ENCODE measurements at places on chromosomes 13 and 19. TPM values are rescaled to one million over a fixed set of nuclear protein-coding genes. Genes with fewer than 3 reads are reported as not detected.

CGB1 gene
- total RNA-seq, result 0.76 TPM

CFAP97D2 gene
- not detected for total RNA-seq

- no peak for DNase-seq
Measured at GRCh38 chr19:7441468-7442146, 47.2 kb downstream of the PEX11G start.

DNA sequence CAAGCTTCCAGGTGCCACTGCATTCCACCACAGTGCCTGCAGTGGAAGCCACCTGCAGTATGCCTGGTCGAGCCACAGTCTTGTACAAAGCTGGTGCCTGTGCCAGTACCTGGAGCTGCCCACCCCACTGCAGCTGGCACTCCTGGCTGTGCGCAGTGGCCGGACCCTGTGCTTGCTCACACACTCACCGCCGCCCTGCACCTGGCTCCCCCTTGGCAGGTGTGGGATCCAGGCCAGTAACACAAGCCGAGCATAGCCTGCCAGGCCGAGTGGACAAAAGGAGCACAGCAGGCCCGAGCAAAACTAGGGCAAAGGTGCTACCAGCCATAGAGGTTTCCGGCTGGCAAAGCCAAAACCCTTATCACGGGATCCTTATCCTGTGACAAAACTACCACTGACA lies 18.5 kb downstream of the UGGT2 start:
- no peak for DNase-seq

DNA sequence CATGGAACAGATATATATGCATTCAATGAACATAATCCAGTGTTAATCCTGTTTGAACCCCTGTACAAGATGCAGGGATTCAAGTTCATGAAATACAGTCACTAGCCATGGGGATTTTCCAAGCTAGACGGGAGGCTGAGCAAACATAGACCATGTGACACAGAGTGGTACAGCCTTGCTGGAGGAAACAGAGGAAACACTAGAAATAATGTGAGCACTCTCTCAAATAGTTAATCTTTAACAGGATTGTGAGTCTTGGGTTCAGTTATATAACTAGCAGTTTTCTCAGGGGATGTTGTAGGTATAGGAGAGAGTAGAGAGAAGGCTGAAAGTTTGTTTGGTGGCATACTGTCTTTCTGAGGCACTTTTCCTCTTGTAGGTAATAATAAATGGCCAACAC lies 13.9 kb upstream of the LGALS16 start:
- no peak for DNase-seq

CACNA1A gene
- total RNA-seq, result 7.5 TPM

MED25 gene
- total RNA-seq, result 77.7 TPM

GRCh38 chr13:98427331-98427995 lies 149.4 kb downstream of the STK24 start:
- no peak for DNase-seq

ZNF627 gene
- total RNA-seq, result 14.8 TPM

- DNase-seq, result no peak
Measured at GRCh38 chr19:48918801-48919247, 14.7 kb upstream of the DHDH start.

- no peak for DNase-seq
Measured at GRCh38 chr19:8700956-8701355, 2.4 kb upstream of the ACTL9 start.

CD37 gene
- total RNA-seq, result 0.76 TPM

DNA sequence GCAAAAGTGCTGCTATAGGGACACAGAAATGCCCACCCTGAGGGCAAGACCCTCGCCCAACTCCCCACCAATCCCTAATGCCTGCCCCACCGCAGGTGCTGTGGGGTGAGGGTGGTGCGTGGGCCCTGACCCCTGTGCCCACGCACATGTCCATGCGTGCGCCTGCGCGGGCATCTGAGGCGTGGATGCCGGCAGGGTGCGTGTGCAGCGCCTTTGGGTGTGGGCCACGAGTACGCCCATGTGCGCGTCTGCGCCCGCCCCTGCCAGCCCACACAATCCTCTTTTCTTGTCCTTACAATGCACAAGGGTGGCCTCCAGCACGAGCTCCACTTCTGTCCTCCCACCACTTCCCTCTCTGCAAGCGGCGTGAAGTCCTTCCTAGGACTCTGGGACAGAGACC lies 14.3 kb downstream of the FUT6 start:
- no peak for DNase-seq

DNA sequence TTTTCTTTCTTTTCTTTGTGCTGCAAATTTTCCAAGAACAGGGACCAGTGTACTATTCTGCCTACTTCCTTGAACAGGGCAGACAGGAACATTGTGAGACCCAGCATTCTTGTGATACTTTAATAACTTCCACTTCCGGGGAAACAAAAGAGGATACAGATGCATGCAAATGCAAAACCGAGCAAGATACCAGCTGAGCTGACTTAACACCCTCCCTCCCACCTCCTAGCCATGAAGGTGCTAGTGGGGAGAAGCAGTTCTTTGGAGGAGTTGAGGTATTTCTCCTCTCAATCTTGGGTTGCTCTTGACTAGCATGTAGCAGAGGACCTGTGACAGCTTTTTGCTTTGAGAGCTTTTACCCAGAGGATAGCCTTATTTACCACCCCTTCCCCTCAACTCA lies 111.2 kb downstream of the KLF5 start:
- no peak for DNase-seq

Measured in HCT116 (cell line).